Myocyte (in vitro differentiated cells): ENCODE measurements at places on chromosomes 2 and 18. TPM values are rescaled to one million over a fixed set of nuclear protein-coding genes. Genes with fewer than 3 reads are reported as not detected.

Gene NT5C1B
- total RNA-seq, result not detected in 2 replicates

DNA sequence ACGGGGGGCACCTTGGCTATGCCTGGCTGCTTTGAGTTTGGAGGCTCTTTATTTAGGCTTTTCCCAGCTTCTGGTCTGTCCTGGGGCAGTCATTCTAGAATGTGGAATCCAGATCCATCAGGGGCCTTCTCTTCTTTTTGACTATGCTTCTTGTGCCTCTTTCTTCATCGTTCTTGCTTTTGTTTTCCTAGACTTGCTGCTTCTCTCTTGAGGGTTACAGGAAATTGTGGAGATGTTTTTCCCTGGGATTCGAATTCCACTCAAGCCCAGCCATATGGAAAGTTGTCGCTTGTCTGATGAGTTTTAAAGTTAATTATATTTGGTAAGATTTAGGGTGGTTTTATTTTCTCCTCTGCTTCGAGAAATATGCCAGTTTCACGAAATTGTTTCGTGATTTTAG lies 2.4 kb downstream of the GLI2 start:
- no peak for DNase-seq

GRCh38 chr18:72830109-72830508 lies 37.7 kb downstream of the NETO1 start:
- DNase-seq, result peak; percentile 4

- DNase-seq, result no peak
Observed at GRCh38 chr18:42752916-42753315, 362.6 kb downstream of the RIT2 start.

- peak; percentile 80 for DNase-seq
Observed at GRCh38 chr2:238127165-238128060, 11.1 kb upstream of the KLHL30 start.

DNA sequence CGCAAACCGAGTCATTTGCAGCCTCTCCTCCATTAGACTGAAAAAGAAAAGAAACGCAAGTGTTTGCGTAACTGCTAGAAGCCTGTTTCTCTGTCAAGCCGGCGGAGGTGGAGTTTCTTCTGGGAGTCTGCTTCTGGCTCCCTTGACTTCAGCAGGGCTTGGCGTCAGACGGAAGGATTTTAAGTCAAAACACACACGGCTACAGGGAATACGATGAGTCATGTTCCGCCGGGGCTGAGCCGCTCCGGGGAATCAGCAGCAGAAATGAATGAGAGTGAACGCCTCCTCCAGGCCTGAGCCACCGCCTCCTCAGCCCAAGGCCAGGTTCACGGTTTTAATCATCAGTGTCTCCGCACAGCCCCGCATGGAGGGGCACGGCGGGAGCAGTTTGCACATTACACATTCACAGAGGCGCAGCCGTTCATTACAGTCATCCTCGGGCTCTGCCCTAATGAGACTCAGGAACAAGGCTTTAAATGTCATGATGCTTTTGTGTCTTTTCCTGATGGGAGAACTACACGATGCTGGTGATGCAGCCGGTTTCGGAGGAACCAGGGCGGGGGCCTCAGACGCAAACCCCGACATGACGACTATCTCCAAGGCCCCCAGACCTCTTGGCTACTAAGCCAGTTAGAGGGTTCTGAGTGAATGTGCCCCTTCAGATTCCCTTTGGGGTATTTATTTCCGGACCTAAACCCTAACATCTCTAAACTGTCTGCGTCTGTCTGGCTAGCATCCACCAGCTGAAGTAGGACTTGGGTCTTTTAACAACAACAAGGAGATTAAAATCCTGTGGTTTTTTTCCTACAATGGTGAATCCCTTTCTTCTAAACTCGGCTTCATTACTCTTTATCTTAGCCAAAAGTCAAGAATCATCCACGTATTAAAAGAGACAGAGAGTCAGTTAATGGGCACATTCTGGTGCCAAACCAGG lies 11.1 kb upstream of the SCG2 start:
- peak; percentile 90 for DNase-seq

Gene HOXD3
- not detected in 2 replicates for total RNA-seq

Gene DCC
- not detected in 2 replicates for total RNA-seq

Gene DUSP2
- 1.6 and 1.9 TPM in 2 replicates for total RNA-seq

- DNase-seq, result no peak
Observed at GRCh38 chr18:31274931-31275330, 43.0 kb upstream of the DSG1 start.

DNA sequence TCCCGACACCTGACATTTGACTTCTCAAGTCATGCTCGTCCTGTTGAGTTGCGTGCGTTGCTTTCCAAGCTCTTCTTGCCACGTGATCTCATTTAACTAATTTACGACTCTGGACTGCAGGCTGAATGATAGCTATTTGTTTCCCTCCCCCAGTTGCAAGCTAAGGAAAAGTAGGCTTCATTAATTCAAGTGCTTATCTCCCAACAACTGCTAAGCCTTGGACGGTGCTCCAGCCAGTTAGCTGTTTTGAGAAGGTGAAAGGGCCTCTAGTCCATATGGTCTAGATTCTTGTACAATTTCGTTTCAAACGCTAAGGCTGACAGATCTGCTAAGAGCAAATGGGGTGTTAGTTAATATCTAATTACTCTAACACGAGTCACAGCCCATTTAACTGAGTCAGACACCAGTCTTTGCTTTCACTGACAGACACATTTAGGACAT lies 21.1 kb downstream of the GPR45 start:
- DNase-seq, result no peak

DNA sequence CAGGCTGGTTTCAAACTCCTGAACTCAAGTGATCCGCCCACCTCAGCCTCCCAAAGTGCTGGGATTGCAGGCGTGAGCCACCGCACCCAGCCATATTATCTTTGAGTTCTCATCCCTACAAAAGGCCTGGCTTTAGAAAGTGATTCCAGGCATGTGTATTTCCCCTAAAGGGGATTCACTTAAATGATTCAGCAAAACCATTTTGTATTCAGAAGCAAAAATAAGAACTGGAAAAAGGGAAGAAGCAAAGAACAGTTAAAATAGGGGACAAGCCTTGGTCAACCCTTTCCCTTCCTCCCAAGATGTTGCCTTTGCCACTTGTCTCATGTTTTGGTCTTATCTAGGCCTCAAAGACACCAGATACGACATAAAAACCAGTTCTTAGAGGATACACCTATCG lies 10.5 kb downstream of the TM4SF20 start:
- no peak for DNase-seq

Gene PIKFYVE
- total RNA-seq, result 21.9 and 24.2 TPM in 2 replicates

Gene STAT4
- total RNA-seq, result 0.57 and 1.1 TPM in 2 replicates

Gene GAL3ST2
- total RNA-seq, result 0.47 TPM in 1 of 2 replicates, not detected in the other

DNA sequence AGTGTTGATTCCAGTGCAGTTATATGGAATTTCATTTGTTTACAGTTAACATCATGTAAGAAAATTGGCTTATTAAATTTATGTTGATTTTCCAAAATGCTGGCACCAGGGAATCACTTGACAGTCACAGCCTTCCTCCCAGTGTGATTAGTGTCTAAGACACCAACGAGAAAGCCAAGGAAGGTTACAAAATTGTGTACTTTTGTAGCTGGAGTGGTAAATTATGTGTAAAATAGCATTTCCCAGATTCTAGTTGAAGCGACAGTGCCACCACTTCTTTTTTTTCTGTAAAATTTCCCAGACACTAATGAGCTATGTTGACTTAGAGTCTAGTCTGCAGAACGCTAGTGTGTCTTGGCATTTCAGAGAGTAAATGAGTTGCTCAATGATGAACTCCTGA lies 101.3 kb downstream of the NCK2 start:
- no peak for DNase-seq

- DNase-seq, result peak; percentile 84
Observed at GRCh38 chr2:20148923-20149702, 75.8 kb downstream of the SDC1 start.

DNA sequence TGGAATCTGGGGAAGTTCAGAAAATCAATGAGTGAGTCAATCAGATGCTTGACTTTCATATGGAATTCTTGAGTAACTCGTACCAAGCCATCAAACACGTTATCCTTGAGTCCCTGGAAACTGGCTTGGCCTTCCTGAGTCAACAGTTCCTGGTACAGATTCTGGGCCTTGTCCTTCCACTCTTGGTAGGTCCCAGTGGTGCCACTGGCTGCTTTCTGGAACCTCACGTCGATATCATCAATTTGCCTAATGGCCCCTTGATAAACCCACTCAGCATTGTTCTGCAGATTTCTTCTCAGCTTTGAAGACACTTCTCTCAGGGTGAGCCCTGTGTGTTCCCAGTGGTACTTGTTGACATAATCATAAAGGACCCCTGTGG lies 41.1 kb downstream of the APOB start:
- DNase-seq, result no peak

- DNase-seq, result no peak
Observed at GRCh38 chr18:68666381-68666780, 48.5 kb downstream of the TMX3 start.

- DNase-seq, result peak; percentile 97
Observed at GRCh38 chr2:113240915-113241911, 37.5 kb downstream of the PAX8 start.

- DNase-seq, result no peak
Observed at GRCh38 chr2:54546518-54546917, 90.4 kb downstream of the SPTBN1 start.

GRCh38 chr18:58694720-58695468 lies 23.6 kb downstream of the MALT1 start:
- DNase-seq, result no peak

- peak; percentile 66 for DNase-seq
Observed at GRCh38 chr2:135913727-135914365, 37.6 kb upstream of the MCM6 start.

DNA sequence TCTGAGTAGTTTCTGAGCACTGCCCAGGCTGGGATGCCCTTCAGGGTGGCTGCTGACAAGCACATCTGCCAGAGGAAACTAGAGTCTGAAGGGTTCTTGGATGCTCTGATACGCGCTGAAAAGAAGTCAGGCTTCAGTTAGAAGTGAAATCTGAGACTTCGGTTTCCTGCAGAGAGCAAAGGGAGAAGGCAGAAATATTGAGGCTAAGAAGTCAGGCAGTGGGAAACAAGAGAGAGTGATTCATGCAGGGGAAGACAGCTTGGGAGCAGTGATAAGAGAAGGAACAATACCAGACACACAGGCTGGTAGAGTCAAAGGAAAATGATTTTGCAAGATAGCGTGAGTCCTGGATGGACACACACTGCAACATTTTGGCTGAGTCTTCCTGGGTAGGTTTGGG lies 51.0 kb upstream of the BOD1L2 start:
- no peak for DNase-seq

DNA sequence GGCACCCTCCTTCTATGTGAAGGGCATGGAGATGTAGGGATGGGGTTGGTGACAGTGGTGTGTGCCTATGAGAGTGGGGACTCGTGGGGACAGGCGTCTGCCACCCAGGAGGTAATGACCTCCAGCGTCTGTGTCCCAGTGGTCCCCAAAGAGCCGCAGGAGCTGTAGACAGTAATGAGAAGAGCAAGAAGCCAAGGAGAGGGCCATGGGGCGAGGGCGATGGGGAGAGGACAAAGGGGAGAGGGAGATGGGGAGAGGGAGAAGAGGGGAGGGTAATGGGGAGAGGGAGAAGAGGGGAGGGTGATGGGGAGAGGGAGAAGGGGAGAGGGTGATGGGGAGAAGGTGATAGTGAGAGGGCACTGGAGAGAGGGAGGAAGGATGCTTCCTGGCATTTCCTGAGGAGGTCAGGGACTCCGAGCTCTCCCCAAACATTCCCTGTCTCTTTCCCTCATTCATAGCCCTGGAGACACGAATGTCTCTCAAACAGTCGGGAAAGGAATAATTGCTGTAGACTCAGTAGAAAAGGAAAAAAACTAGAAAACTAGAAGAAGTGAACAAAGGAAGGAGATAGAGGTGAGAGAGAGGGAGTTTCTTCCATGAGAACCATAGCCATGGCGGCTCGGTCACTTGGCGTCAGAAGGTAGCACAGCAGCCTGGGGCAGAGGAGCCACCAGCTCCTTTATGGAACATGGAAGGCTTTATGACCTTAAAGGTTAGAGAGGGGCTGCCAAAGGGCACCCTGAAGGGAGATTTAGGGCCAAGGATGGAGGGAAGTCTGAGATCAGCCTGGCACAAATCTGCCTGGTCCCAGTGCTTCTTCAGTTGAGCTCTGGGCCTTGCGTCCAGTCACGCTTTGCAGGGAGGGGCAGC lies 39.5 kb downstream of the PSD4 start:
- DNase-seq, result no peak

DNA sequence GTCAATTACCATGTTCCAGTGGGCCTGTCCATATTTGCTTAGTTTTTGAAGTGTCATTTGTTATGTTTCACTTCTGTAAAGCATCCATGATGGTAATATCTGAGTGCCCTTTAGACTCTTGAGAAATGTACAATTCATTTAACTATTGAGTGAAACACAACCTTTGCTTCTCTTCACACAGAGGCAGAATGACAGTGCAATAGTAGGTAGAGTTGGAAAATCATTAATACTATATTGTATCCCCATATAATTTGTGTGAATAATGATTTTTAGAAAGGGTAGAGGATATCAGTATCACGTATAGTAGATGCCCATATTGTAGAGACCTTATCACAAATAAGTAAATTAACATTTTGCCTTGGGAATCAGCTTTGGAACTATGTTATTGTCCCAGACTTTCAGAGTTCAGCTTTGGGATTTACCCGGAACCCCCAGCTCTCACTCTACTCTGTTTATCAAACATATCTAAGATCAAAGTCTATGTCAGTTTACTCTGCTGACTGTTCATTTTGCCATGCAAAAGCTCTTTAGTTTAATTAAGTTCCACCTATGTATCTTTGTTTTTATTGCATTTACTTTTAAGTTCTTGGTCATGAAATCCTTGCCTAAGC lies 172.7 kb upstream of the NOL4 start:
- no peak for DNase-seq

Gene GRHL1
- 0.47 and 1.4 TPM in 2 replicates for total RNA-seq
